Pancreas (tissue), 10 donors: ENCODE measurements at places on chromosomes 1 and 21. TPM values are rescaled to one million over a fixed set of nuclear protein-coding genes. Genes with fewer than 3 reads are reported as not detected.

The FCRL5 gene
- total RNA-seq = 0.12 TPM

The VWA1 gene
- total RNA-seq = 138 TPM

The CHI3L2 gene
- total RNA-seq = 1.2 TPM

The CELA2B gene
- total RNA-seq = 2,290 TPM

The SLC37A1 gene
- 4.7 TPM for total RNA-seq

The TSACC gene
- not detected for total RNA-seq

The LCE2B gene
- not detected for total RNA-seq

The FNDC10 gene
- total RNA-seq = 0.47 TPM

The L1TD1 gene
- 0.09 TPM for total RNA-seq

The CLCA4 gene
- total RNA-seq = not detected

The NDUFS2 gene
- 44.4 TPM for total RNA-seq

The ACKR1 gene
- 9.1 TPM for total RNA-seq

The SIPA1L2 gene
- total RNA-seq = 10.9 TPM

The CELA3A gene
- total RNA-seq = 17,183 TPM

The TXLNA gene
- total RNA-seq = 26.5 TPM

The GREM2 gene
- total RNA-seq = 0.04 TPM

The TNNI3K gene
- 0.41 TPM for total RNA-seq

The CNR2 gene
- not detected for total RNA-seq

The MATN1 gene
- 0.06 TPM for total RNA-seq

The SYT11 gene
- 5.1 TPM for total RNA-seq

The BRINP2 gene
- not detected for total RNA-seq

The LHX8 gene
- total RNA-seq = not detected

The KCNJ15 gene
- 16.9 TPM for total RNA-seq

The DCAF6 gene
- 14.6 TPM for total RNA-seq

The FBXO2 gene
- total RNA-seq = 48.5 TPM

The LINGO4 gene
- total RNA-seq = 0.32 TPM

The LCE2C gene
- total RNA-seq = not detected

The LGR6 gene
- not detected for total RNA-seq

The AQP10 gene
- total RNA-seq = not detected

The SDHC gene
- 44.5 TPM for total RNA-seq

The PRAMEF17 gene
- not detected for total RNA-seq

The TNNT2 gene
- total RNA-seq = 0.06 TPM

The CYP4Z1 gene
- total RNA-seq = not detected

The ASTN1 gene
- total RNA-seq = 0.35 TPM

The OLIG2 gene
- total RNA-seq = not detected

The DEPDC1 gene
- total RNA-seq = 0.28 TPM

The SUSD4 gene
- 11.7 TPM for total RNA-seq

The GBP4 gene
- 1.3 TPM for total RNA-seq

The LRRC53 gene
- total RNA-seq = not detected

The ARHGEF10L gene
- total RNA-seq = 36.2 TPM

The MACF1 gene
- 84.9 TPM for total RNA-seq
